NCI-H1436 (cell line): ENCODE measurements at places on chromosomes 4 and X.

DNA sequence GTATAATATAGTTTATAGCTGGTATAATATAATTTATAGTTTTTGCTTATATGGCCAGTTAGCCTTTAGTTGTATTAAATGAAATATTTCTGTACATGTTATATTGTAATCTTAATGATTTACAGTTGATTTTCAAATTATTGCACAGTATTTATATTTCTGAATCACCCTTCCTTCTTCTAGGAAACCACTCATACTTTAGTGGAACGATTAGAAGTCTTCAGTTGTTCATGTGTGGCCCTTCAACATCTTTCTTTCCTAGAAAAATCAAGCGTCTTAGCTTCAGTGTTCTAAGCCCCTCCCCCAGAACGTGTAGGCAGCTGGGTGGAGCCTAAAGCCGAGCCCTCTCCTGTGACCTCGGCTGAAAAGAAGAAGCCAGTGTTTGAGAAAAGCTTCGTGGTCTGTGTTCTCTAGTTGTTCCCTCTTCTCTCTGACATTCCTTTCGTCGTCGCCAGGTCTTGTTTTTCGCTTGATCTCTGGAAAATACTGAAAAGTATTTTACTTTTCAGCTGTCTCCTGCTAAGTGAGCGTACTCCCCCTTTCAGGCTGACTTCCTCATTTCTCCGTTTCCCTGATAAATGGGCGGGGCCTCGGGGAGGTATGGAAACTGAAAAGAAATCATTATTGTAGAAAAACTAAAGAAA lies at the start of gene C4orf33:
TSS of gene C4orf33 (plus strand) at position 342 of the 644 bp plus-strand sequence. CDS start 6,459 bp downstream, outside the sequence.
- peak; percentile 36 for DNase-seq

DNA sequence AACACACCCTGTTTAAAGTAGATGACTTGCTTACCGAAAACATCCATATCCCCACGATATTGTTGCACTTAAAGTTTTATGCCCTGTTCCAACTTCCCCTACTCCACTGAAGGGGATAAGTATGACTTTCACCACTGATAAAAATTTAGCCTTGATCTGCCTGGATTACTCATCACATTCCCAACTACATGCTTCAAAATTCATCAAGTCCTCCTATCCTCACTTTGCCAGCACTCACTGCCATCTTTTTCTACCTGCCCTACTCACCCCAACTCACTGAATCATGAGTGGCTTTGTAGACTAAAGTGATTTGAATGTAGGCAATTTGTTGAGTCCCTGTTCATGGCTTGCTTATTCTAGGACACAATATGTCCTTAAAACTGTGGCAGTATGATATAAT lies 12.2 kb upstream of the GPRIN3 start:
- no peak for DNase-seq

GRCh38 chr4:170226288-170226687 lies 136.5 kb upstream of the AADAT start:
- no peak for DNase-seq

GRCh38 chr4:57109847-57110639 lies at the start of gene IGFBP7:
IGFBP7 (minus strand) TSS chr4:57110385; CDS start chr4:57110351, 34 bp downstream.
- DNase-seq, result no peak

- DNase-seq, result no peak
These were observed 10.3 kb upstream of the NAT8L start for GRCh38 chr4:2048831-2049230.

GRCh38 chr4:4641661-4642495 lies 100.0 kb upstream of the STX18 start:
- no peak for DNase-seq

- no peak for DNase-seq
These were observed 664.5 kb upstream of the IGFBP7 start for GRCh38 chr4:57774681-57775080.

DNA sequence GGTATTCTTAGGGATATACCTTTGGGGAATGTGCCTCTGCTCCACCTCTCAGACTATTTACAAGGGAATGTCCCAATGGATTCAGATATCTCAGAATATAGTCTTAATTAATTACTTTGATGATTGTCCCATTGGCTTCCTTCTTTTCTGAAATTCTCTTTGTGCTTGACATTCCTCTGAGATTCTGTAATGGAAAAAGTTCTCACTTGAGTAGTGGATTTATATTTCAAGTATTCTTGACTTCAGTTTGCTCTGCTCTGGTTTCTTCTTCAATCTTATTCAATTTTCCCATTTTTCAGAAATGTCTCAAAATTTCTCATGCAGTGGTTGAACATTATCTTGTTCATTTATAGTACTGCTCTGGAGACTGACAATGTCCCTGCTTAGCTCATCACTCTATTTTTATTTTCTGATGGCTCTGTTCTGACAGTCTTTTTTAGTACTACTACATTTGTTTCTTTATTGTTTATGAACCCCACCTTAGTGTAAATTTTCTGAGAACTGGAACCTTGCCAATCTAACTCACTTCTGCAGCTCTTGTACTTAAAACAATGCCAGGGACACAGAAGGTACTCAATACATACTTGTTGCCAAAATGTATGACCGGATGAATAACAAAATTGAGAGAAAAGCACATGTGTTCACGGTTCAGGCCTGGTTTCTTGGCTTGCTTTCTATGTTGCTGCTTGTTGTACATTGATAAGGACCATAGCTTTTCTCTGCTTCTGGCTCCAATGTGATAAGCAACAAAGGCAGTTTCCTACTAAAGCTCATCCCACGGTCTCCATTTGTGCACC lies 471.7 kb downstream of the GASK1B start:
- no peak for DNase-seq

- DNase-seq, result no peak
These were observed 197.4 kb upstream of the TBL1X start for GRCh38 chrX:9267415-9267814.

- DNase-seq, result no peak
These were observed 19.6 kb downstream of the CLCN4 start for GRCh38 chrX:10176121-10177003.

- DNase-seq, result no peak
These were observed 265.2 kb downstream of the QDPR start for GRCh38 chr4:17246656-17247055.
